ENCODE measurements at places on chromosomes 16 and 17.

DNA sequence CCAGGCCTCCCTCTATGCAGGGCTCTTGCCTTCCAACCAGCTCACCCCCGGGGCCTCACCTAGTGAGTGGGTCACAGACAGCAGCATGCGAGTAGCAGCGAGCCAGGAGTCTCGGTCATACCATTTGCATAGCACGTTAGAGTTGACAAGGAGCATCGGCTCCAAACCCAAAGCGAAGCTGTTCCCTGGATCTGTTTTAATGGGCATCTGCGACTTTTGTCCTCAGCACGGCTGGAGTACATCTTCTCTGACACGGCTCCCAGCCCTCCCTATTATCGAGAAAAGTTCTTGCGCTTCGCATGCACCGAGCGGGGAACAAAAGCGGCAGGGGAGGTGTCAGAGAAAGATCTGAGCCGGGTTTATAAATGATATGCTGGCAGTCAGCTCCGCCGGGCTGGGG, 253.3 kb downstream of the MAF start:
- DNase-seq, result no peak

DNA sequence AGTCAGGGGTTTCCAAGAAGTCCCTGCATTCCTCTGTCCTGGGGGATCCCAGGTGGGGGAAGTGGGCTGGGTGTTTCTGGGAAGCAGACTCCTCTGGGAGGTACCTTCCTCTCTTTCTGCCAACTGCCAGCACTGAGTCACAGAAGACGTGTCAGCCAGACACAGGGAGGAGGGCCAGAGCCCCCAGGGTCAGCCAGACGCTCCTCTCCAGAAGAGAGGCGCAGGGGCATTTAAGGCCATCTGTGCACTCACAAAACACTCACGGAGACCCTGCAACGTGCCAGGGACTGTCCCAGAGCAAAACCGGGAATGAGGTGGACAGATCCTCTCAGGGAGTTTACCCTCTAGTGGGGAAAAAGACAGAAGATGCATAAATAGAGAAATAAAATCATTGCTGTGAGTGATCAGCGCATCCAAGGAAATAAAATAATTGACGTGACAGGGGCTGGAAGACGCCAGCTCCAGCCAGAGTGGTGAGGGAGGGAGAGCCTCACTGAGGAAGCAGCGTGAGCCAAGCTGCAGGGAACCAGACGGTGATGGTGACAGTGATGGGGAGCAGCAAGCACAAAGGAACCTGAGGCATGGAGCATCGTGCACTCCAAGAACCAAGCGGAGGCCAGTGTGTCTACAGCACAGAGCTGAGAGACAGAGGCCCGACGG, 105.4 kb downstream of the ZNF423 start:
- peak; percentile 13 for DNase-seq

- DNase-seq, result peak; percentile 94
Observed at GRCh38 chr17:64230791-64231408, 32.2 kb downstream of the TEX2 start.

GRCh38 chr16:4801962-4802658, at the start of gene ROGDI:
Gene ROGDI, minus strand, starts transcription at chr16:4802633. Its CDS starts 62 bp downstream, at chr16:4802571.
- DNase-seq, result peak; percentile 9

DNA sequence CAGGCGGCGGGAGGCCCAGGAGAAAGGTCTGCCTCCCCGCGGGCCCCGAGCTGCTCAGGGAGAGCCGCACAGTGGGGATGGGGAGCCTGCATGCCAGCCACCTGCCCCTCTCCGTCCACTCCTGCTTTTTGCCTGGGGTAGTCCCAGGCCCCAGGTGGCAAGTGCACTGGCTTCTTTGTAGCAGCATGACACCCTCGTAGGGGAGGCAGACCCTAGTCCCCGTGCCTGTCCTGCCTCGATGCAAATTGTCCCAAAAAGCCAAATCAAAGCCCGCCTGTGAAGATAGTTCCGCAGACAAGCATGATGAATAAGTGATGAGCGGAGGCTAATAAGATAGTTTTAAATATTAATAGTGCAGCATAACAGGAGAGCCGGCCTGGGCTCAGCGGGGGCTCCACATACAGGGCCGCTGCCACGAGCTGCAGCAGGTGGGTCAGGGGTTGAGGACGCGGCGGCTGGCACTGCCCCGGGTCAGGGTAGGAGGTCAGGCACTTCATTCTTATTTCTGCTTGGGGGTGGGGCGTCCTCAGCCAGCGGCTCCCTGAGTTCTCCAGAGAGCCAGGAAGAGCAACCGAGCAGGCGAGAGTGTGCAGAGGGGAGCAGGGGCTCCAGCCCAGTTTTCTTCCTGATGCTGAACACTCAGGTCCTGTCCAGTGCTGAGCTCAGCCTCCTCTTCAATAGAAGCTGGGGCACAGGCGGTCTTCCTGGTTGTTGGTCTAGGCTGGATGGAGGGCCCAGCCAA, 26.8 kb downstream of the GINS2 start:
- no peak for DNase-seq

DNA sequence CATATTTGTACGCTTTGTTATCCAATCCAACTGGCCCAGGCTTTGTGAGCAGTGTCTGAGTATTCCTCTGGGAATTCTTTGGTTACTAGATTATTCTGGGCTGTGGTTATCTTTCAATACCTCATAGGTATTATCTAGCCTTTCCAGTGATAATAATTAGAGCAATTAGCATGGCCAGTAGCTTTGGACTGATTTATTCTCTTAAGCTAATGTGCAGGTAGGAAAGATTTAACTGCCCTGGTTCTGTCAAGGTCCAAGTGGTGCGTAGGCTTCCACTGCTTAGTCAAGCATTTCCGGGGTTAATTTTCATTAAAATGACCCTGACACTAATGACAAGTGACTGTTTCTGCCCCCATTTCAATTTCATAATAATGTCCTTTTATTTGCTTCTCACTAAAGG, 54.2 kb upstream of the PMFBP1 start:
- no peak for DNase-seq
